ENCODE measurements at places on chromosomes 1 and 21.

DNA sequence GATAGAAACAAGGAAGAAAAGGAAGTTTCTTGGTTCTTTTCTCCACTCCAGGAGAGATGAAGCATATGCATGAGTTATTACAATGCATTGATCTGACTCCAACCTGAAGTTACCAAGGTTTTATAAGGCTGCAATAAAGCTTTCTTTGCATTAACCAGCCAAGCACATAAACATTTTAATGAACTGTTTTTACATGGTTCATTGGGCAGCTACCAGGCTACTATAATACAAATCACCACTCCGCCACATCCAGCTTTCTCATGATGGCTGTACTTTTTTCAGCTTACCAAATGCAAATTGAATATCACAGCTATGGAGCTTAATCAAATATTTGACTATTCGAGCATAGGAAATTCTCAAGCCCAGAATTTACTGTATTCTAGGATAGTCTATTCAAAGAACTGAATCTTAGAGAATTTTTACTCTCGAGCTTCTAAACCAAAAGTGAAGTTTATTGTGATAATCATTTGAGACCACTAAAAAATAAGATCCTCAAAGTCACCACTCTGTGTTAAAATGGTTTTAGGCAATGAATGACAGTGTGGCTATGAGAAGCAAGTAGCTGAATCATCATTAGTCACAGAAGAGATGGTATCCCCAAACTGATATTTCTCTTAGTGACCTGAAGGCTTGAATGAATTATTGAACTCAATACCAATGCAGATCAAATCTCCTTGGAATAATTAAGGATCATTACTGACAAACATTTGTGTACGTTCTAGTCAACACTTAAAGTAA, 58.6 kb upstream of the ZNF281 start:
- no peak for DNase-seq

GRCh38 chr1:184655185-184655584, 99.5 kb downstream of the EDEM3 start:
- DNase-seq: no peak

DNA sequence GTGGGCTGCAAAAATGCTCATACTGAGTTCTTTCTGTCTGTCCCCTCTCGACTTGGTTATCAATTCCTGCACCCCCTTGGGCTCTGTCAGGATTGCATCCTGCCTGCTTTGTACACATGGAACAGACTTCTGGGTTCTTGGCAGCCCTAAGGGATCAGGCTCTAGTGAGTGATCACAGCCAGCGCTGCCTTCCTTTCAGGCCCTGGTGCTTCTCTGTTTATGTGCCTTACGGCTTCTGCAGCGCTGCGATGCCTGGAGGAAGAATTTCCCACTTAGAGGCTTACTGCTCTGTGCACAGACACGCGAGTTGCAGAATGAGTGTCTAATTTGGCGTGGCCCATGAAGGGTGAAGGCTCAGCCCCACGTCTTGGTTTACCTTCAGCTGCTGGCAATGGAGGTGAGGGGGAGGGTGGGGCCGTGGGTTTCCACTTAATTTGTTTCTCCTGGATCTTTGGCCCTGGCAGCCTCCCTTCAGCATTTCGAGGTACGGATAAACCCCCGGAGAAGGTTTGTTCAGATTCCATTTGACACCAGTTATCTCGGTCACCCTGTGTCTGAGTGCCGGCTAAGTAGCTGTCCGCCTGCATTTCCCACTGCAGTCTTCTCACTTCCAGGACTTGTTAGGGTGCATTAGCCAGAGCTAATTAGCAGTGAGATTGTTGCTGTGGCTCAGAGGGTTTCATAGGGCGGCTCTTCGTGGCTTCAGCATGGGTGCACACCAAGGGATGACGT, 227.3 kb downstream of the DYRK1A start:
- no peak for DNase-seq

DNA sequence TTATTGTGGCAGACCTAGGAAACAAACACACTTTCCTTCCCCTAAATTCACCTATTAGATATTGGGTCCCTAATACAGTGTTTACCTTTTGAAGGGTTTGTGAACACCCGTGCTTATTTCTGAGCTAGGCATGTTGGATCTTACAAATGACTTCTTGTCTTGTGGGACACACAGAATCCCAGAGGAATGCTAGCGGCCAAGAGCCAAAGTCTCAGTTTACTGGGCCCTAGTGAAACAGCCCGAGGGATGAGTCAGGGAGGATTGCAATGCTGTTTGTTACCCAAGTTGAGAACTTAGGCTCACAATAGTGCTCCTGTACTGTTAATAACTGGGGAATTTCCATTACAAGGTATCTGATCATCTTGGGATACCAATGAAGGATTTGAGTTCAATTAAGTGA, 100.1 kb upstream of the AKT3 start:
- peak; percentile 27 for DNase-seq

DNA sequence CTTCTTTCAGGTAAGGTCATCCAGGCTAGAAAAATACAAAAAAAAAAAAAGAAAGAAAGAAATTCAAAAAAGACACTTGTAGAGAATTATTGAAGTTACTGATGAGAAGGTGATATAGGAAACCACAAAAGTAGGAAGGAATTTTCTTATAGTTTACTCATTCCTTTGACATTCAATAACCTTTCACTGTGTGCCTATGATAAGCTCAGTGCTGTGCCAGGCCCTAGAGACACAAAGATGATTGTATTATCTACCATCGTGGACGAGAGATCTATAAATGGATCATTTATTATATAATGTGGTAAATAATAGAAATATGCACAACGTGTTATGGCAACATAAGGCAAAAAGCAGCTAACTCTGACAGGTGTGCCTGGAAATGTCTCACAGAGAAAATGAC, 109.6 kb upstream of the NGF start:
- no peak for DNase-seq

- DNase-seq: no peak
Observed at GRCh38 chr1:172397221-172397620, 23.3 kb upstream of the C1orf105 start.

- DNase-seq: no peak
Observed at GRCh38 chr1:41053316-41053715, 31.8 kb upstream of the SLFNL1 start.

DNA sequence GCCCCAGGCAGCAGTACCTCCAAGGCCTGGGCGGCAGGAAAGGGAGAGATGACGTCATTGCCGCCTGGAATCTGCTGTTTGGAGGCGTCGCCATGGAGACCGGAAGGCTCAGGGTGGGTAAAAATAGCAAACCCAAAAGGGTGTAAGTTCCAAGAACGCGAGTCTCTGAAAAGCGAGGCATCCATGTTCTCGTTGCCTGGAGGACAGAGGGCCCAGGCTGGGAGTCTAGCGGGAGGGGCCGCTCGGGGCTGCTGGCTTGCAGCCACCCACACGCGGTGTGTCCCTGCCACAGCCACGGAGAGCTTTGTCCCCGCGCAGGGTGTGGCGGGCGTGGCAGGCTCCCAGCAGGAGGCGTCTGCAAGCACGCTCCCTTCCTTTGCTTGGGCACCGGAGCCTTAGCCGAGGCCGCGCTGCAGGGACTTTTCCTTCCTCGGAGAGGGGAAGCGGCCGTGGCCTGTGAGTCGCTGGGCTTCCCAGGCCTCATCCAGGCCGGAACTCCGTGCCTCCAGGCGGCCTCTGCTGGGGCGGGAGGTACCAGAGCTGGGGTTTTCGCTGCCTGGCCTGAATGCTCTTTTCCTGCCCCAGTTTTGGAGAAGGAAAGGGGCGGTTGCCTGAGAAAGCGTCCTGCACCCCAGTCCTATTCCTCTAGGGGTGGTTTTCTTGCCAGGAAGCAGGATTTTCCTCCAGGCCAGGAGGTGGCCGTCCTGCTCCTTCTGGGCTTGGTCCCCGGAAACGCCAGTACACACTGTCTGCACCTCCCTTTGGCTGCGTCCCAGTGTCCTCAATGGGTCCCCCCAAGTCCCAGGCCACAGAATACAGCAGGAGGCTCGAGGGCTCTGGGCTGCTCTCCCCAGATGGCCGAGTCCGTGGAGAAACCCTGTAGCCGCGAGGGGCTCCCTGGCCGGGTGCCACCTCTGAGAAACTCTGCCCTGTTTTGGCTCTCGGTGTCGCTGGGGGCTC, 15.3 kb upstream of the SKI start:
- peak; percentile 93 for DNase-seq

GRCh38 chr1:81165963-81166362, 634.8 kb upstream of the ADGRL2 start:
- DNase-seq: no peak

DNA sequence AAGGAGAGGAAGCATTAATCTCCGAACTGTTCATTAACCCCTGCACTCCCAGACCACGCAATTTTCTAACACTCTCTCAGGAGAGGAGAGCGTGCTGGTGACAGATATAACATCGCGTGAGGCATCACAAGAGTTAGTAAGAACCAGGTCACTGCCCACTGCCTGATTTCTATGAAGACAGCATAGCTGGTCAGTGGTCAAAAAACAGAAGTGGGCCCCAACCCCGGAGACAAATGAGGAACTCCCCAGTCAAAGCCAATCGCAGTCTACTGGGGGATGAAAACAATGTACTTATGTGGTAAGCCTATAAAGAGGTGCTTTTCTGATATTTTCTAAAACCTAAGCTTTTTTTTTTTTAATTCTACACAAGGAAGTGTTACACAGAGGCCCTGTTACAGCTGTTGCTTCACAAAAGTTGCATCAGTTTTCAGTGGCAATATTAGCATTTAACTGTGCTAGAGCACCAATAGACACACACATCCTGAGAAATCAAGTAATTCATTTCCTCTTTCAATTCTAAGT, 231.8 kb upstream of the IRF2BP2 start:
- DNase-seq: no peak

DNA sequence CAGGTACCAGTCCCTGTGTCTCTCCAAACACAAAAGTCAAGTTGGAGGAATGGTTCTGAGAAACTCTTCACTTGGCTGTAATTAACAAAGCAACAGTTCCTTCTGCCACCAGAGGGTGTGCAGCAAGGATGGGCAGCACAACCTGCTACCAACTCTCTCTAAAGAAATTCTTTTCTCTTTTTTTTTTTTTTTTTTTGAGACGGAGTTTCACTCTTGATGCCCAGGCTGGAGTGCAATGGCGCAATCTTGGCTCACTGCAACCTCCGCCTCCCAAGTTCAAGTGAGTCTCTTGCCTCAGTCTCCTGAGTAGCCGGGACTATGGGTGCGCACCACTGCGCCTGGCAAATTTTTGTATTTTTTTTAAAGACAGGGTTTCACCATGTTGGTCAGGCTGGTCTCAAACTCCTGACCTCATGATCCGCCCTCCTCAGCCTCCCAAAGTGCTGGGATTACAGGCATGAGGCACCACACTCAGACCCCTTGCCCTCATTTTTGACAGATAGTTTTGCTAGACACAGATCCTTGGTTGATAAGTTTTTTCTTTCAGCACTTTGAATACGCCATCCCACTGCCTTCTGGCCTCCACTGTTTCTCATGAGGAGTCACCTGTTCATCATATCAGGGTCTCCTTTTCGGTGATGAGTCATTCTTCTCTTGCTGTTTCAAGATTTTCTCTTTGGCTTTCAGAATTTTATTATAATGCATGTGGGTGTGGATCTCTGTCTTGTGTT, 12.1 kb upstream of the DEGS1 start:
- no peak for DNase-seq

- DNase-seq: no peak
Observed at GRCh38 chr1:244171241-244171985, 120.3 kb downstream of the ZBTB18 start.

GRCh38 chr1:168589167-168589566, 12.8 kb downstream of the XCL1 start:
- no peak for DNase-seq
